H7 (cell line): ENCODE measurements at places on chromosomes 1 and 21.

- DNase-seq: peak; percentile 75
These were observed 21.5 kb downstream of the STPG1 start for GRCh38 chr1:24391882-24392603.

DNA sequence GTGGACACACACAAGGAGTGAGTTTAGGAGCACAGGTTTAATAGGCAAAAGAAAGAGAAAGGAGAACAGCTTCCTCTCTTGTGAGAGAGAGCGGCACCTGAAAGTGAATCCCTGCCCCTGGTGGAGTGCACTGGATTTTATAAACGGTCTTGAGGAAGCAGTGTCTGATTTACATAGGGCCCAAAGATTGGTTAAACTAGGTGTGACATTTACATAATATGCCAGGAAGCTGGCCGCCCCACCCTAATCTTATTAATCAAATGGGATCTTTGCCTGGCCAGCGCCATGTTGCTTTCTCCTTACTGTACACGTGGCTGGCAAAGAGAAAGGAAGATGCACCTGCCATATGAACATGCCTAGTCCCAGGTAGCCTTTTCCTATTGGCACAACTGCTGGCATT, 38.7 kb downstream of the CFH start:
- peak; percentile 1 for DNase-seq

- no peak for DNase-seq
These were observed 15.4 kb downstream of the KIF17 start for GRCh38 chr1:20702416-20702815.

GRCh38 chr1:66599346-66599745, 65.4 kb downstream of the SGIP1 start:
- no peak for DNase-seq

GRCh38 chr1:77671836-77672235, 10.6 kb downstream of the ZZZ3 start:
- DNase-seq: no peak

GRCh38 chr1:65469889-65470340, 49.4 kb downstream of the LEPR start:
- DNase-seq: no peak

GRCh38 chr1:172818841-172819527, 160.1 kb downstream of the FASLG start:
- DNase-seq: no peak

GRCh38 chr1:183533617-183534174, 56.6 kb downstream of the NCF2 start:
- DNase-seq: no peak

GRCh38 chr21:44933199-44933917, 6.5 kb upstream of the SLX9 start:
- peak; percentile 49 for DNase-seq

- no peak for DNase-seq
These were observed 11.1 kb upstream of the FABP3 start for GRCh38 chr1:31383967-31384366.

DNA sequence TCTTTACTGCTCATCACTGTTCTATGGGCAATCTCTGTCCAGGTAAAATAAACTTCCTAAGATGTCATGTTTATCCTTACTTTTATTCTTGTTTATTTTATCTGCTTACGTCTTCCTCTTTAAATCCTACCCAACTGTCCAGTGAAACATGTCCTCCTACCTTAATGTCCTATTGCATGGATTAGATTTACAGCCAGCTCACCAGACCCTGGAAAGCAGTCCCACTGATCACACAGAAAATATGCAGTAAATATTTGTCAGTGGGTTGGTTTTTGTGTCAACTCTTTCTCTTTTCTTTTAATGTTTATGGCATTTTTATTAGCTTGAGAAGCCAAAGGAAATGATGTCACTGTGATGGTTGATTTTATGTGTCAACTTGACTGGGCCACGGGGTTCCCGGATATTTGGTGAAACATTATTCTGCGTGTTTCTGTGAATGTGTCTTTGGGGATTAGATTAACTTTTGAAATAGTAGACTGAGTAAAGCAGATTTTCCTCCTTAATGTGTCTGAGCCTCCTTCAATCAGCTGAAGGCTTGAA, 258.3 kb downstream of the SRGAP2C start:
- no peak for DNase-seq

DNA sequence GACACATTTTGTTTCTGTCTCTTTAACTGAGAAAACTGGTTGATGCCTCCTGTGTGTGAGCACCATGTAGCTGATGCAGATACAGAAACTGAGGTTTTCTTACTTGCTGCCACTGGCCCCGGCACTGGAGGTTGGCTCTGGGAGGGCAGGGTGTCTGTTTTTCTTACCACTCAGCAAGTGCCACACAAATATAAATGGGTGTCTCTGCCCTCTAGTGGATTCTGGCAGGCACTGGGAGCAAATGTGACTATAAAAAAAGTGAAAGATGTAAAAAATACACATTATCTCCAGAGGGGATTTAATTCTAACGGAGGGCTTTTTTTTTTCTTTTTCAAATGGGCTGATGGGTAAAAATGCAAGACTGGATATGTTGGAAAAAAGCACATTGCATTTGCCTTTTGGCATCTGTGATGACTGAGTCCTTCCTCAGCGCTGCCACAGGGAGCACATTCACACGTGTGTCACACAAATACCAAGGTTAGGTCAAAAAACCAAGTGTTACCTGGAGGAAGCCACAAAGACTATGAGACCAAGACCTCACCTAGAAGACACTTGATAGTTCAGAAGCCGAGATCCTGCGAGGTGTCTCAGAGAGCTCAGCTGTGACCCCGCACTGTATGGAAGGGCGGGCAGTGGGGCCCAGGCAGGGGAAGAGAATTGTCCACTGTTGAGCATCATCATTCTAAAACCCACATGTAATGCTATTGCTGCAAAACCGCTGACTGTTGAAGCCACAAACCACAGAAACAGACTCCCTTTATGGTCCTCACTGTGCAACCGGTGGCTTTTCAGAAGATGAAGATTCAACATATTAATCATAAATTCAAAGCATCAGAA, 18.9 kb downstream of the PGBD2 start:
- DNase-seq: peak; percentile 63

GRCh38 chr1:25619101-25619890, 2.7 kb downstream of the MAN1C1 start:
- peak; percentile 88 for DNase-seq

GRCh38 chr1:202223121-202223860, 29.7 kb downstream of the LGR6 start:
- no peak for DNase-seq

DNA sequence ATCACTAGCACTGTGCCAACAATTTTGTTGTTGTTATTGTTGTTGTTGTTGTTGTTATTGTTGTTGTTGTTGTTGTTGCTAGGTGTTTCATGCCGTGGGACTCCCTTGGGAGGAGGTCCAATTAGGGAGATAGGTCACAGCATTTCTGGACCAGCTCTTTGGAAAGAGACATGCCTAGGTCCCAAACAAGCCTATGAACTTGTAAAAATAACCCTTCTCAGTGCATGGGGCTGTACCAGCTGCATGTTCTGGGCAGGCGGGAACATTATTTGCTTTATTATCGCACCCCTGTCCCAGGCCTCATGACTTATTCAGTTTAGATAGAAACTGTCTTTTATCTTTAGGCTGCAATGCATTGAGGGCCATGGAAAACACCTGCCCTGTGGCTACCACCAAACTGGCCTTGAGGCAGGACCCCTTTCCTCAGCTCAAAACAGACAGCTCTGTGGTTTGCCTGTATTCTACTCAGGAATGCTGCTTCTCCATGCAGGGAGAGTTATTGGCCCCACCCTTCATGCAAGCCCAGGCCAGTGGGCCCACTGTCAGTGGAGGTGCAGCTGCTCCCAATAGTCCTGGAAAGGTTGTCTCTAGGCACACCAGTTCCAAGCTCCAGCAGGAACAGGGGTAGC, 386.5 kb upstream of the BRINP3 start:
- no peak for DNase-seq

- DNase-seq: no peak
These were observed 22.2 kb upstream of the GPR25 start for GRCh38 chr1:200850554-200850953.

GRCh38 chr21:18803624-18804023, 400.0 kb upstream of the TMPRSS15 start:
- no peak for DNase-seq

GRCh38 chr1:217369271-217369981, 261.5 kb downstream of the GPATCH2 start:
- peak; percentile 28 for DNase-seq

- DNase-seq: no peak
These were observed 52.0 kb upstream of the POFUT2 start for GRCh38 chr21:45339421-45340402.

DNA sequence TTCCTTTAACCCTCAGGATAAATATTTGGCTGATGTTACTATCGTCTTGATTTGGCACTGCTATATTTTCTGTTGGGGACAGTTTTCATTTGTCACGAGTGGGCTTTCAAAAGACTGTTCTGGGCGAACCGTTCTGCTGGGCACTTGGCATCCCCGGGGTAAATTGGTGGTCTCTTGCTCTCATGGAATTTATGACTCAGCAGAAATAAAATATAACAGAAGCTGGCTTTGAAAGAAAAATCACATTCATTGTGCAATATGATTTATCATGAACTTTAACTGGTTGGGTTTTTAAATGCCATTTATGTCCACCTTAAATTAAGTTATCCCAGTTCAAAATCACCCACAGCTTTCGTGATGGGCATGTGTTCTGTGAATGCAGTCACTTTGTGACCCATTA, 147.3 kb downstream of the KAZN start:
- no peak for DNase-seq

DNA sequence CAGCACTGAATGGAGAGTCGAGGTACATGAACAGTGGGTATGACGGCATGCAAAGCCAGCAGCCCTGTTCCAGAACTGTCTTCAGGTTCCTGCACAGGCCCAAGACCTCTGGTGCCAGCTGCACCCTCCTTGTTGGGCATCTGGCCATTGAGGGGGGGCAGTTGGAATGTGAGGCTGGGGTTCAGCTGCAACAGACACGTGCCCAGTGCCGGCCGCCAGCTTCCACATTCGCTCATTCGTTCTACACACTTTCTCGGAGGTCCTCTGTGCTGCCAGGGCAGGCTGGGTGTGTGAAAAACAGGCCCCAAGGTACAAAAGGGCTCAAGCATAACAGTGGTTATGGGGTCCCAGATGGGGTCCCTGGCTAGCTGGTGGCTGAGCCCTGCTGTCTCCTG, 37.9 kb upstream of the SLC19A1 start:
- DNase-seq: no peak

DNA sequence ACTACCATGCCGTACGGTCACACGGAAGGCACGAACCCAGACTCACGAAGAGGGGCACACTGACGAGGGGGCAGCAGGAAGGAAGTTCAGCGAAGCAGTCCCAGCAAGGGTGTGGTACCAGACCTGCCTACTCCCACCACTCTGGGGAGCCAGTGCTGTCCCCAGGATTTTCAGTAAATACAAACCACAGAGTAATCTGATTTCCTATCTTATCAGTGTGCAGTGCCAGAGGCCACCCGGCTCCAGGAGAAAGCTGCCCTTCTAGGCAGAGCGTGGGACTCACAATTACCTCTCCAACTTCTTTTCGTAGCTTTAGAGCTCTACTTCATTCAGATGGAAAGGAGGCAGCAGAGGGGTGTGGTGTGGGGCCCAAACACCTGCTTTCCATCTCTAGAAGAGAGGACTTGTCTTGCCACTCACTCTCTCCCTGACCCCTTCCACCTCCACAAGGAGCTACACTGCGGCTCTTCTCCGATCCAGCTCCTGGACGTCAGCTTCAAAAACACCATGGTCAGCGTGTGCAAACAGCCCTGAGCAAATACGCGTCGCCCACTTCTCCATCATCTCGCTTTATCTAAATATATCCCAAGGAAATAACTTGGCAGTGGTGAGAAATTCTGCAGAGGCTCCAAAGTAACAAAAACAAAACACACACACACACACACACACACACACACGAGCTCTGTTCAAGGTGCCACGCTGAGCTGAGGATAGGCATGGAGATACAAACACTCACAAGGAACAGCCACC, 98.5 kb downstream of the MRPL37 start:
- DNase-seq: peak; percentile 67

DNA sequence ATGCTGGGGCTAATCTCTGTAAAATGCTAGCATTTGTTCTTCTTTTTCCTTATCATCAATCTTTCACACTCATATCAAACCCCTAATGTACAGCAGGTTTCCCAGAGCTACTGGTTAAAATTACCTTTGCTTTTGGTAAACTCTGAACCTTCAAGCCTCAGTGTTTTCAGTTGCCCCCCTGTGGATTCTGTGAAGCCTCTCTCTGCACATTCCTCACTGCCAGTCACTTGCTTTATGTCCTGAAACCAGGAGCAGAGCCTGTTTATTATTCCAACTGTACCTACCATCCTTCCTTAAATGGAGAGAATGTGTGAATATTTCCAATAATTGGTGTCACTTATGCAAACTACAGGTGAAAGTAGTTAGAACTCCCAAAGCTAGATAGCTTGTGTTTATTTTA, 134.2 kb downstream of the NEK7 start:
- no peak for DNase-seq

DNA sequence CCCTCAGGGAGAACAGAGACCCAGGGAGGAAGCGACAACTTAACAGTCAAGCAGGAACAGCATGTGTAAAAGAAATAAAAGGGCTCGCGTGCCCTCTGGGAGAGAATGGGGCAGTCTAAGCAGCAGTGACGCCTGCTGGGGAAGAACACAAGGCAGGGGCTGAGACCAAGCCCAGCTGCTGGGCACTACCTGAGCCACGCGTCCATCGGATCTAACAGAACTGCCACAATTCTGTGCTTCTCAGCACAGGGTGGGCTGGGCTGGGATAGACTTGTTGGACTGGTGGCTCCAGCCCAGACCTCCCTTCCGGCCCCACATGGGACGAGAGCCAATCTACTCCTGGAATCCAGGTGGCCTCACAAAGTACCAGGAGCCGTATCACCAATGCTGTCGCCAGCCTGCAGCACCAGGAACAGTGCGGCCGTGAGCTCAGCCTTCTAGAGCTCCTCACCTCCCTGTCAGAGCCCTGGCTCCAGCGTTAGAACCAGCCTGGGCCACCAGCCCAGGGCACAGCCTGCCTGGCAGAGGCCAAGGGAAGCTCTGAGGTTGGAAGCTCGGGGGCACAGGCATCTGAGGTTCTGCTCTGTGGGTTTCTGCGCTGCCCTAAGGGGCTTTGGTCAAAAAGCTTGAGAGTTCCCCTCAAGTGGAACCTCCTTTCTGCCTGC, 7.4 kb downstream of the LRRC47 start:
- peak; percentile 43 for DNase-seq
